ENCODE measurements at places on chromosomes 3 and 15. TPM values are rescaled to one million over a fixed set of nuclear protein-coding genes. Genes with fewer than 3 reads are reported as not detected.

Gene RHCG
- 0.14 TPM for total RNA-seq

Gene INSYN1
- 11.2 TPM for total RNA-seq

DNA sequence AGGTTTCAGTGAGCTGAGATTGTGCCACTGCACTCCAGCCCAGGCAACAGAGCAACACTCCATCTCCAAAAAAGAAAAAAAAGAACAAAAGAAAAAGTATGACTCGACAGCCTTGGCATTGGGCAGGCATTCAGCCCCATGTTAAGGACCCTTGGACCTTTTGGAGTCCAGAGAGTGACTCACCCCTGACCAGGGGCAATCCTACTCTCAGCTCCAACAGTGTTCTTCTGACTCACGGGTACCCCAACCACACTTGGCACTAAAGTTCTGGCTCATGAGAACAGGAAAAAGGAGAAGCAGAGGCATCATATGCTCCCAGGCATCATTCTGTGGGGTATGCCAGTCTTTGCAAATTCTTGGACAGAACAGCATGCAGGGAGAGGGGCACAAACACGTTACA lies 252.4 kb upstream of the HES1 start:
- no peak for DNase-seq

DNA sequence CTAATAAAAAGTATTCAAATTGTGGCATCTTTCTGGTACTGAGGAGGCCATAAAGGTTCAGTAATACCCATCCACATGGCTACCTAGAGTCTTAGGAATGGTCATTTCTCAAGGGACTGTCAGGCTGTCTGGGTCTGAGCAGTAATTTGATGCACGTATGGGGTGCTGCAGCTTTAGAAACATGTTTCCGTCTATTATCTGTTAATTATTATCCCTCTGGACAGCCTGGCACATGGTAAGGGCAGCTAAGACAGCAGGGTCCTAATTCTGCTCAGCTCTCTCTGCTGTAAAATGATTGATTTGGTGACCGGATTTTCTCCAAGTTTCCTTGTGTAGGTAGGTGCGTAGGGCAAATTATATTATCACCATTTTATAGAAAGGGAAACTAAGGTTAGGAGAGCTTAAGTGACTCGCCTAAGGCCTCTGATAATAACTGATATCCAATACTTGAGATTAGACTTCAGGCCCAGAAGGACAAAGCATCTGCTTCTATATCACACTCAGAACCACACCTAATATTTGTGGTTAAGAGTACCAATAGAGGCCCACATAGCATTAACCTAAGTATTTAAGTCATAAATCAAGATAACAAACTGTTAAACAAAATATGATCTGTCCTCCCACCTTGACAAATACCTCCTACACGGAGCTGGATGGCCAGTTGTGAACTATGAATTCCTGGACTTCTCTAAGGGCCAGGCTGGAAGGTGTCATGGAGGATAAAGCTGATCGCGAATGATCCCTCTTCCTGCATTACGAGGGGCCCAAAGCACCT lies 2.9 kb upstream of the RAP2B start:
- DNase-seq: no peak

Gene PLA2G4E
- not detected for total RNA-seq

Gene PROS1
- 38.8 TPM for total RNA-seq

Measured in uterus (tissue), 4 donors.